ENCODE measurements at places on chromosomes 4 and X. TPM values are rescaled to one million over a fixed set of nuclear protein-coding genes. Genes with fewer than 3 reads are reported as not detected.
A peak's percentile ranks its signal among the peaks of the same experiment; 100 is the strongest.

C1QTNF7 gene
- 9.7 TPM for total RNA-seq

NHS gene
- total RNA-seq, result 6.8 TPM

SRPX gene
- total RNA-seq, result 343 TPM

NLGN4X gene
- 2.9 TPM for total RNA-seq

MTMR8 gene
- total RNA-seq, result 2.0 TPM

GALNTL6 gene
- not detected for total RNA-seq

UGT2B15 gene
- not detected for total RNA-seq

TKTL2 gene
- total RNA-seq, result 0.09 TPM

MTNR1A gene
- not detected for total RNA-seq

DNA sequence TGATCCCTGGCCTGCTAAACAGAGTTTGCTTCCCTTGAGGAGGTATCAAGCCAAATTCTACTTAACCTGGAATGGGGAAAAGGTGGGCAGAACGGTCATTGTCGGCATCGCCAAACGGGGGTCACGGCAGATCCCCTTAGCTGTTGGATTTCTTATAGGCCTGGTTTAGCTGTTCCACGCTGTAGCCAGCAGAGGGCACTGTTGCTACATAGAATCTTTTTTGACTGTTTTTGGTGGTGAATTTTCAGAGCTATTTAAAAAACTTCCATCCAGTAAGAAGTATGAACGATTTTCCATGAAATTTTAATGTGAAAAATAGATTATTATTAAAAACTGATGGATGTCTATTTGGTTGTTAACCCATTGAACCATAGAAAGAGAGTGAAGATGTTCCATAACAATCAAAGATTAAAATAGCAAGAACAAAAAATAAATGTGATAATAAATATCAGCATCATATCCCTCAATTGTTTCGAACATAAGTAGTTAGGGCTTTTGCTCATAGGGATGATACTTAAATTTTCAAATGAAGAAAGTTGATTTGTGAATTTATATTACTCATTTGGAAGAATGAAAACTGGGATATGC, 56.6 kb downstream of the LINC00632 start:
- DNase-seq, result no peak

- DNase-seq, result no peak
Measured at GRCh38 chr4:185298728-185299430, 89.5 kb downstream of the SNX25 start.

DNA sequence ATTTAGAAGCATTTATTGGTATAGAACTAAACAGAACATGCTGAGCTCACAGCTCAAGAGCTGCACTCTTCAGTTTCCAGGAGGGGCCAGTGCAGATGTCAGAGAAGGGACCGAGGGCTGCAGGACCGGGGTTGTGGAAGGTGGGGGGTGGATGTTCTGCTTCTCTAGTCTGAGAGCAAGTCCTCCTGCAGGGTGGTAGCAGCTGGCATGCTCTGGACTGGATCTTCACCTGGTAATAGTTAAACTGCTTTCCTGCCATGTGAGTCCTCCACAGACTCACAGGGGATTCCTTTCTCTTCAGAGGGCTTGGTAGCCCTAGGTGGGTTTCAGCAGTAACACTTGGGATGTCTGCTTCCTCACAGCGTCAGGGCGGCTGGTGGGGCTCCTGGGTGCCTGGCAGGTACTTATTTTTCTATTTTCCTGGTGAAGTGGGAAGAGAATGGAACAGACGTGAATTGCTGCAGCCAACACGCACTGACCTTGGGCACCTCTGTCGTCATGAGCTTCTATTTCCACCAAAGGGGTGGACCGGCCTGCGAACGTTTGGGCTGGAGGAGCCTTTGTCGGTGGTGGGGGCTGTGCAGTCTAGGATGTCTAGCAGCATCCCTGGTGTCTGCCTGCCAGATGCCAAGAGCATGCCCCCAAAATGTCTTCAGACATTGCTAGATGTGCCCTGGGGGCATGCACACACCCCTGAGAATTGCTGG, 2.5 kb downstream of the MAEA start:
- DNase-seq, result no peak

DNA sequence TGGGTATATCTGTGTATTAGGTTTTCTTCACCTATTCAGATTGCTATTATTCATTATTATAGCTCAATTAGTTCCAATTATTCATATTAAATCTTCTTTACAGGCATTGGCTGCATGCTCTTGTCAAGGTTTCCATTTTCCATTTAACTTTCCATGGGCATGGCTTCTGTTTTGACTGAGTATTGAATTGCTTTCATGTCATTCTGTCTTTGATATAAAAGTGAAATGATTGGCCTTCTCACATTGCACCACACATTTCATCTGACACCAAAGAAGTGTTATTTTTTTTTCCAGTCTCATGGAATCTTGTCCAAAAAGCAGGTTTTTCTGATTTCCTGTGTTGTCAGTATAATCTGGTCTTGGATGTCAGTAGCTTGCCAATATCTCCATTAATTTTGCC, 1244.3 kb downstream of the RAPGEF2 start:
- DNase-seq, result no peak

DNA sequence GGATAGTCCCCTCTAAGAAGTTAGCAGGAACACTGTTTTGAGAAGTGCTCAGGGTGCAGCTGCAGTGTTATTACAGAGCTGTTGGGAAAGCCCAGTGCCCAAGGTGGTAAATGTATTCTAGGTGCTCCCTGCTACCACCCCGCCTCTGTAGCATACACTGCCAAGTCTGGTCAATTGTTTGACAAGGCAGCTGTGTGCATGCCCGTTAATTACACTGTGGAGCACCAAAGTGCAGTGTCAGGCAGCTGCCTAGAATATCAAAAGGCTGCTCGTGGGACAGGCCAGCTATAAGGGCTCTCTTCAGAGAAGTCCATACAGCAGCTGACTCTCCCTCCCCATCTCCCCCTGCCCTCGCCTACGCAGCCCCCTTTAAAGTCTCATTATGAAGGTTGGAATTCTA, 99.9 kb upstream of the KLHL13 start:
- no peak for DNase-seq

DNA sequence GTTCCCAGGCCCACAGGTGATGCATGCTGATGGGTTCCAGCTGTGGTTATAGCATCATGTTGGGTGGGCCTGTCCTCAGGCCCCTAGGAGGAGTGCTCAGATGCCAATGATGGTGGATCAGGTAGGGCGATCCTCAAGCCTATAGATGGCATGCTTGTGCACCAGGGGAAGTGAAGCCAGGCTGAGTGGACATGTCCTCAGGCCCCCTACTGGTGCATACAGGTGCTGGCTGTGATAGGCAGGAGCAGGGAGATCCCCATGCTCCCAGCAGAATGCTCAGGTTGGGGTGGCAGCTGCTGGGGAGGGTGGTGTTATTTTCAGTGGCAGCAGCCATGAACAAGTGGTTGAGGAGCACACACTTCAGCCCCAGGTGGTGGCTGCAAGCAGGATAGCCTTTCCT, 96.0 kb downstream of the SMARCA1 start:
- no peak for DNase-seq

DNA sequence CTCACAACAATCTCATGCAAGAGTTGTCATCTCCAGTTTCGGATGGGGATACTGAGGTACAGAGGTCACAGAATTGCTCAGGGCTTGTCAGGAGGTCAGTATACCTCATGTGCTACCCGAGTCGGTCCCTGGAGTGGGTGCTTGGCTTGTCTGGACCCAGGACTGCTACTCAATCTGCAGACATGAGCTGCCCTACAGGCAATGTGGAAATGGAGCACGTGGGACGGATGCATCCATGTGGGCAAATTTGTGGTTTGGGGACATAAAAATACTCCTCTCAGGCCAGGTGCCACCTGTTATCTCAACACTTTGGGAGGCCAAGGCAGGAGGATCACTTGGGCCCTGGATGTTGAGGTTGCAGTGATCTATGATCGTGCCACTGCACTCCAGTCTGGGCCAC, 15.8 kb downstream of the USP11 start:
- no peak for DNase-seq

GRCh38 chr4:83894831-83895230, 358.9 kb downstream of the GPAT3 start:
- no peak for DNase-seq

DNA sequence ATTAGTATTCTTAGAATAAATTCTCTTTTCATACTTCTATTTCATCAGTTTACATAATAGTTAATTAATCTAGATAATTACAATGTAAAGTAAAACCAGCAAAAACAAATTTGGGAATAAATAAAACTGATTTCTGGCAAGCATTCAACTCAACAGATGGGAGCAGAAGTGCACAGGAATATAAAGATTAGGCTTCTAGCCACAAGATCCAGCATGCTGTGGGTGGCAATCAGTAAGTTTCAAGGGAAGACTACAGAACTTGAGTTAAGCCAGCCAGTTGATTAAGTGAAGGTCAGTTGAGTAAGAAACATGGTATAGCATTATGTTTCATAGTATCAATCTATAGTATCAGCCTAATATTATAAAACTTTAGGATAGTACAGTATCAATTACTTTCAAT, 324.2 kb upstream of the AADAT start:
- no peak for DNase-seq

DNA sequence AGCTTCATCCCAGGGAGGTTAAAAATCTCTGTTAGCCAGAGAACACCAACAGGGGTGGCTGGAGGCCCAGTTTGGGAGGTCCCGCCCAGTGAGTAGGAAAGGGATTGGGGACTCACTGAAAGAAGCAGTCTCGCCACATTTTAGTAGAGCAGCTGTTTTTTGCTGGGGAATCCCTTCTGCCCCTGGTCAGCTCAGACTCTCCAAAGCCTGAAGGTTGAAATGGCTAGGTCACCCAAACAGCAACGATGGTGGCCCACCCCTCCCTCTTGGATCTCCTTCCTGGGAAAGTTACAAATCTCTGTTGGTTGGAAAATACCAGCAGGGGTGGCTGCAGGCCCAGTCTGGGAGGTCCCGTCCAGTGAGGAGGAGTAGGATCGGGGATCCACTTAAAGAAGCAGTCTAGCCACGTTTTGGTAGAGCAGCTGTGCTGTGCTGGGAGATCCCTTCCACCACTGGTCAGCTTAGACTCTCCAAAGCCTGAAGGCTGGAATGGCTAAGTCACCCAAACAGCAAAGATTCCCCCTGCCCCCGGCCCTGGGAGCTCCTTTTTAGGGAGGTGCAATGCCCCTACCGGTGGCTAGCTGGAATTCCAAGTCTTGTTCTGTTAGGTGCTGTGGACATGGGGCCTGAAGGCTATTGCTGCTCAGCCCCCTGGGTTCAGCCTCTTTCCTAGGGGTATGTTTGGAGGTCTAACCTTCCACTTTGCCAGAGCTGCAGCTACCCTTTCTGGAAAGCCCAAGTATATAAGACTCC, 40.0 kb upstream of the TEX13A start:
- no peak for DNase-seq

GRCh38 chr4:336893-337142, 796 bp upstream of the ZNF141 start:
- no peak for DNase-seq

- no peak for DNase-seq
Measured at GRCh38 chrX:122504026-122504425, 680.1 kb upstream of the GRIA3 start.

- no peak for DNase-seq
Measured at GRCh38 chr4:163582703-163583102, 88.2 kb downstream of the TMA16 start.

- no peak for DNase-seq
Measured at GRCh38 chr4:21948347-21949072, at the start of gene KCNIP4. TSS of gene KCNIP4 (minus strand) at chr4:21948772.

DNA sequence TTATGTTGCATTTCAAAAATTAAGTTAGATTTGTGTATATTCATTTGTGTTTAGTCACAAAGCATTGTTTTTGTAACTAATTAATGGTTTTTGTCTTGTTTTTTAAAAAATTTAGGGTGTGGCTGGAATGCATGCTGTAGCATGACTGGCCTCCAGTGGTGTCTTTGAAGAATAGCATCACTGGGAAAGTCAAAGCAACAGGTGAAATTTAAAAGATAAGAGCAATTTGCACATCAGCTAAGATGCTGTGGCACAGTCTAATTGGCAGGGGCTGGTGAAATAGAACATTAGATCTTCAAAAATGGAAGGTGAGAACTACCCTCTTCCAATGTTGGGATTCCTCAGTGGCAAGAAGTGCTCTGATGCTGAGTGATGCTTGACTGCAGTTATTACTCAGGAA, 45.3 kb downstream of the ANK2 start:
- no peak for DNase-seq

- DNase-seq, result no peak
Measured at GRCh38 chr4:67366311-67366861, 178.9 kb downstream of the CENPC start.

GRCh38 chr4:103105558-103106356, 6.1 kb upstream of the BDH2 start:
- DNase-seq, result no peak

DNA sequence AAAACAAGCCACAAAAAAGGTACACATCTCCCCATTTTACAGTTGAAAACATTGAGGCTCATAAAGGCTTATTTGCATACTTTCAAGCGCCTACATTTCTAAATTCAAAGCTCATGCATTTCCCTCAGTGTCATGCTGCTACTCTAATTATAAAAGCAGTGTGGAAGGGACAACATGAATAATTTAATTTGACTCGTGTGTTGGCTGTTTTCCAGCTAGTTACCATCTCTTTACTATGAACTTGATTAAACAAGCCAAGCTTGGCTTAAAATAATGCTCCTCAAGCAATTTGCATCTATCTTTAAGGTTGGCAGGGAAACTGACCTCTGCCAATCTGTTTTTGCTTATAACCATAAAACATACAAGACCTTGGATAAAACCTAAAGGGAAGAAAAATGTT, 252.5 kb upstream of the NEIL3 start:
- DNase-seq, result no peak

GRCh38 chrX:95346856-95347255, 1337.8 kb upstream of the DIAPH2 start:
- no peak for DNase-seq

DNA sequence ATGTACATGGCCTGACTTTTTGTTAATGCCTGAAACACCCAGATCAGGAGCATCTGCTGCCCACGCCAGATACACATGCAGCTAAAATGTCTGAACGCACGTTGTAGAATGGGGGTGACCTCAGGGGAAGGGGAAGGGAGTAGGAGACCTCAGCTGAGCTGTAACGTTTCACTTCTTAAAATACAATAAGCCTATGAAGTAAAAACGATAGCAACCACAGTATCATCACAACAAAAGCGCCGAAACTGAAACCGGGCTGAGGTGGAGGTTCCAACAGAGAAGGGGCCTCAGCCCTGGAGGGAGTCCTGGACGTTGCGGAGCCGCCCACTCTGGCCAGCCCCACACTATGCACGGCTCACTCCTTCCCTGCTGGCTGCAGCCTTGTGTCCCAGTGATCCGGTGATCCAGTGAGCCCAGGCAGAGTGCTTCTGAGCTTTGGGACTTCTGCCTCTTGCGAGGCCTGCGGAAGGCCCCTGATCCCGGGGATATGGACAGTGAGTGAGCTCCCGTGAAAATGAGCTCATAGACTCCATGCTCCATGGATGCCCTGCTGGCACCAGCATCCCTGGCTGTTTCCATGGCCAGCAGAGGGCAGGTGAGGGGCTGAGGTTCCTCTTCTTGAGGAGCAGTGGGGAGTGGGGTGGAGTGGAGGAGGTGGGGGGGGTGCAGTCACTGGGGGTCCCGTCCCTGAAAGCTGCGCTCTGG, 52.0 kb downstream of the HMX1 start:
- peak; percentile 3 for DNase-seq

DNA sequence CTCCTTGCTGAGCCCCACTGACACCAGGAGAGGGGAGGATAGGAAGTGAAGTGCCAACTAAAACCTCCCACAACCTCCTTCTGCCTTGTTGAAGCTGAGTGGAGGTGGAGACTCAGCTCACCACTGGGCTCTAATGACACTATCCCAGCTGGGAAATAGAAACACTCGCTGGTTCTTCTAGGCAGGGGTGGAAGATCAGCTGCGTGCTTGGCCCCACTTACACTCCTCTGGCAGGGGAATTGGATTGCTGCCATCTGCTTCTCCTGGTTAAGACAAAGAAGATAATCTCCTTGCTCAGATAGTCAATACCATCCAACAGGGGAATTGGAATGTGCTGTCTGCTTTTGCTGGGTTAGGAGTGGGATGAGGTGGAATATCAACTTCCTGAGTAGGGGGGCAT, 392.5 kb downstream of the ZNF674 start:
- DNase-seq, result no peak
